Progenitor cell of endocrine pancreas (in vitro differentiated cells): ENCODE measurements at places on chromosomes 5 and 9. TPM values are rescaled to one million over a fixed set of nuclear protein-coding genes. Genes with fewer than 3 reads are reported as not detected.

The ADRA1B gene
- total RNA-seq, result 0.57 and 0.71 TPM in 2 replicates

The TMEM171 gene
- total RNA-seq, result 7.1 and 7.7 TPM in 2 replicates

GRCh38 chr9:136753371-136754058, 4.5 kb downstream of the LCN8 start:
- H3K36me3 ChIP-seq, result no peaks in the 10 kb centered on the region
- DNase-seq, result no peak
- H3K4me1 ChIP-seq, result no peaks in the 10 kb centered on the region
- peaks cover 7% of the 10 kb centered on the region for H3K27me3 ChIP-seq
- H3K27ac ChIP-seq, result no peak overlapping the region

- no peaks in the 10 kb centered on the region for H3K36me3 ChIP-seq
- no peak overlapping the region for H3K4me3 ChIP-seq
- H3K27me3 ChIP-seq, result no peaks in the 10 kb centered on the region
- H3K4me1 ChIP-seq, result no peaks in the 10 kb centered on the region
- no peak for DNase-seq
These were observed 563.9 kb downstream of the ANXA1 start for GRCh38 chr9:73715591-73715990.

- H3K4me1 ChIP-seq, result peaks cover 6% of the 10 kb centered on the region
- DNase-seq, result no peak
- H3K27me3 ChIP-seq, result peaks cover 21% of the 10 kb centered on the region
These were observed 86.1 kb downstream of the ZNF354C start for GRCh38 chr5:179146277-179146676.

DNA sequence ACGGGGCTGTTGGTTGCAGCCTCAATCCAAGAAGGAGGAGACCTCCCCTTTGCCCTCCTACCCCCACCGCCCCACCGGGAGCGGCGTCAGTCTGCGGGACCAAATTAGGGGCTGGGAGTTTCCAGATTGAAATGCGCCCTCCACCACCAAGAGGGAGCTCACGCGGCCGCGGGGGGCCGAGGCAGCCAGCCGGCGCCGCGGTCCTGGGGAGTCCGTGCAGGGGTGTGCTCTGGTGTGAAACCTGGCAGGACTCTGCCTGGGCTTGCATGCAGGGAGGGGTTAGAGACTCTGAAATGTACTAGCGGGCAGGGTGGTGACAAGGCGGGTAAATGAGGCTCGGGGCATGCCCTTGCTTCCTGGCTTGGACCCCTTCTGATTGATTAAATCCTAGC, 989 bp upstream of the FBN2 start:
- no peak overlapping the region for H3K27ac ChIP-seq
- peaks cover 6% of the 10 kb centered on the region for H3K4me1 ChIP-seq
- H3K4me3 ChIP-seq, result peak overlapping the region; percentile 81
- peaks cover 36% of the 10 kb centered on the region for H3K27me3 ChIP-seq

- no peak overlapping the region for H3K4me3 ChIP-seq
- H3K4me1 ChIP-seq, result peaks cover 6% of the 10 kb centered on the region
- H3K27ac ChIP-seq, result no peak overlapping the region
- no peaks in the 10 kb centered on the region for H3K27me3 ChIP-seq
- DNase-seq, result no peak
- H3K36me3 ChIP-seq, result peaks cover 8% of the 10 kb centered on the region
These were observed 36.5 kb downstream of the PPIC start for GRCh38 chr5:122999947-123000563.

DNA sequence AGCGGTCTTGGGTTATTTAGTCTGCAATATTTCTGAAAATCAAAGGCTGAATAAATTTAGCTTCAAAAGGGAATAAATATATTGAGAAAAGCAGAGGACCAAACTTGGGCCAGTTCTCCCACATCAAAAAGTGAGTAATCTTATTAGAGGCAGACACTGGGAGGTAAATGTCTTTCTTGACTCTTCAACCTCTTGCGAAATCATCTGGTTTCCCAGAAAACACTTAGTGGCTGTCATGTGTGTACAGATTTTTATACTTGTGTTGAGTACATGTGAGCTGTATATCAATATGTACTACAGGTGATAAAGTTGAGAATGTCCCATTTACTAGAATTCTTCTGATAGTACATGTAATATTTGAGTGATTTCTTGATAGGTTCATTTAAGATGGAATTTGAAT, 454.9 kb downstream of the PRR16 start:
- no peak for DNase-seq
- no peak overlapping the region for H3K4me3 ChIP-seq
- no peaks in the 10 kb centered on the region for H3K27me3 ChIP-seq
- H3K27ac ChIP-seq, result no peak overlapping the region

- DNase-seq, result no peak
- no peak overlapping the region for H3K4me3 ChIP-seq
- H3K4me1 ChIP-seq, result peaks cover 9% of the 10 kb centered on the region
These were observed 19.7 kb downstream of the OR2V2 start for GRCh38 chr5:181166812-181167733.
